ENCODE measurements at places on chromosomes 7 and 10.
A peak's percentile ranks its signal among the peaks of the same experiment; 100 is the strongest.

GRCh38 chr10:1669433-1669832 is 67.9 kb downstream of the ADARB2 start:
- DNase-seq: no peak

DNA sequence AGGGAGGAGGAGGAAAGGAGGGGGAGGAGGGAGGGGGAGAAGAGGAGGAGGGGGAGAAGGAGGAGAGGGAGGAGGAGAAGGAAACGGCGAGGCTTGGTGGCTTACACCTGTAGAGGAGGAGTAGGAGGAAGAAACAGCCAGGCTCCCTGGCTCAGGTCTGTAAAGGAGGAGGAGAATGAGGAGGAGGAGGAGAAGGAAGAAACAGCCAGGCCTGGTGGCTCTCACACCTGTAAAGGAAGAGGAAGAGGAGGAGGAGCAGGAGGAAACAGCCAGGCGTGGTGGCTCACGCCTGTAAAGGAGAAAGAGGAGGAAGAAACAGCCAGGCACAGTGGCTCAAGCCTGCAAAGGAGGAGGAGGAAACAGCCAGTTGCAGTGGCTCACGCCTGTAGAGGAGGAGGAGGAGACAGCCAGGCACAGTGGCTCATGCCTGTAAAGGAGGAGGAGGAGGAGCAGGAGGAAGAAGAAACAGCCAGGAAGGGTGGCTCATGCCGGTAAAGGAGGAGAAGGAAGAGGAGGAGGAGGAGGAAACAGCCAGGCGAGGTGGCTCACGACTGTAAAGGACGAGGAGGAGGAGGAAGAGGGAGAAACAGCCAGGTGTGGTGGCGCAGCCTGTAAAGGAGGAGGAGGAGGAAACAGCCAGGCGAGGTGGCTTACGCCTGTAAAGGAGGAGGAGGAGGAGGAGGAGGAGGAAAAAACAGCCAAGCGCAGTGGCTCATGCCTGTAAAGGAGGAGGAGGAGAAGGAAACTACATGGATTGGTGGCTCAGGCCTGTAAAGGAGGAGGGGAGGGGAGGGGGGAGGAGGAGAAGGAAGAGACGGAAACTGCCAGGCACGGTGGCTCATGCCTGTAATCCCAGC is 14.9 kb upstream of the CRCP start:
- DNase-seq: peak; percentile 79

- no peak for DNase-seq
Observed at GRCh38 chr10:102677331-102678067, 33.2 kb downstream of the TRIM8 start.

GRCh38 chr10:22823109-22823508 is 104.7 kb upstream of the ARMC3 start:
- no peak for DNase-seq

- DNase-seq: no peak
Observed at GRCh38 chr7:85023066-85023712, 163.7 kb downstream of the SEMA3D start.

GRCh38 chr10:90373911-90374310 is 483.9 kb downstream of the HTR7 start:
- DNase-seq: no peak

- no peak for DNase-seq
Observed at GRCh38 chr7:20786421-20786778, 286 bp downstream of the SP8 start.

DNA sequence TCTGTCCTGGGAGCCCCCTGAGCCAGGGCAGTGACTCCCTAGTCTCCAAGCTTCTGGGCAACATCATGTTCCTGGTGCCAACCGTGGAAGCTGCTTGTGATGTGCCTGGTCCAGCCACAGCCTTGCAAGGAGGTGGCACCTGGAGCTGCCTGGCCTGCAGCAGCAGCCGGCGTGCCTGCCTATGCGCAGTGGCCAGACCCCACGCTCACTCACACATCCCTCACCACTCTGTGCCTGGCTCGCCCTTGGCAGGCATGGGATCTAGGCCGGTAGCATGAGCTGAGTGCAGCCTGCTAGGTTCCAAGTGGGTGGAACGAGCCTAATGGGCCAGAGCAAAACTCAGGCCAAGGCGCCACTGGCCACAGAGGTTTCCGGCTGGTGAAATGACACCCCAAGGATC is 184.0 kb downstream of the ZNF438 start:
- DNase-seq: no peak

DNA sequence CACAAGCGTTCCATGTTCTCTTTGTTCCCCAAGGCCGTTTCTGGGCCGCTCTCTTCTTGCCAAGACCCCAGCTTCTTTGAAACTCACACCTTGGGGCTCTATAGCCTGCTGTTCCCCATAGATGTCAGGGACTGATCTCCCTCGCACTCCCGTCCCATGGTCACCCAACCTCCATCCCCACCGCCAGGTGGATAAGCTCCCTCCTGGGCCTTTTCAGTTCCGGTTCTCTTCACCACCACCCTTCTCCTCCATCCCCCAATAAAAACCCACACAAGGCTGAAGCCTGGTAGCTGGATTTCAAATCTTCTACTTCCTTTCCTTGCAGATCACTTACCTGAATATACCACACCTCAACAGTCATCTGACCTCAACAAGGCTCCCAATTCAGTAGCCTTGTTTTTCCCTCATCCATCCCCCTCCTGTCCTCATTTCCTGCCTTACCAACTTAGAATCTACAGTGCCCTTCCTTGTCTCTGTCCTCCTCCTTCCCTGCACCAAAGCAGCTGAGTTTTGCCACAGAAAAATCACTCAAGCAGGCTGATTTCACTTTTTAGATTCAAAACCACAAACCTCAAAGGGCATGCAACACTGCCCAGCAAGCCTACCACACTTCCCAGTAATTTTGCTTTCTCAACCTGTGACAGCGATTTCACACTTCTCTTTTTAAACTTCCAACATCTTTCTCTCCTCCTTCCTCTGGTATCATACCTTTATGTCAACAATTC is 7.7 kb downstream of the SLC37A3 start:
- DNase-seq: no peak

DNA sequence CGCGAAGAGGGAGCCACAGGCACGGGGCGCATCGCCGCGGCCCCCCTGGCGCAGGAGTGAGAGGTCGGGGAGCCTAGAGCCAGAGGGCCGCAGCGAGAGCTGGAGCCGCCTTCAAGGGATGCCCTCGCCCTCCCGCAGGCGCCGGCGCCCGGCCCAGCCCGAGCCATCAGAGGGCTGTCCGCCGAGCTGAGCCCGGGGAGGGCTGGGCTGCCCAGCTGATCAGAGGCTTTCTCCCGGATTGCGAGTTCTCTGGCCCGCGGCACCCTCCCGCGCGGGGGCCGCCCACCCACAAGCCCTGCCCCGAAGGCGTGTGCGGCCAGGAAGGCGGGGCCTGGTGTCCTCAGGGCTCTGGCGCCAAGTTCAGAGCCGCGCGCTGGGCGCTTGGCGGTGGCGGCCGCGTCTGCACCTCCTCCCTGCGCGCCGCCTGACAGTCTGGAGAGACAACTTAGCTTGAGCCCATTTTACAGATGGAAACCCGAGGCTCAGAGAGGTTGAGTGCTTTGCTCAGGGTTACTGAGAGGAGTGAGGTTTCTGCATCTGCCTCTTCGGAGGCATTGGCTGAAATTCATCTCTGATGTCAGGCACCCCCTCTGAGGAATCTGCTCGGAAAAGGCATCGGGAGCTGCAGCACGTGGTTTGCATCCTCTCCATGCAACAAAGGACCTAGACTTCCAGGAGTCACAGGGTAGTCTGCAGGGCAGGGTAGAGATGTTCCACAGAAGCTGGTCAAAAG is 3.8 kb upstream of the ANTXRL start:
- peak; percentile 78 for DNase-seq

- DNase-seq: no peak
Observed at GRCh38 chr7:45292481-45292880, 134.9 kb downstream of the RAMP3 start.

DNA sequence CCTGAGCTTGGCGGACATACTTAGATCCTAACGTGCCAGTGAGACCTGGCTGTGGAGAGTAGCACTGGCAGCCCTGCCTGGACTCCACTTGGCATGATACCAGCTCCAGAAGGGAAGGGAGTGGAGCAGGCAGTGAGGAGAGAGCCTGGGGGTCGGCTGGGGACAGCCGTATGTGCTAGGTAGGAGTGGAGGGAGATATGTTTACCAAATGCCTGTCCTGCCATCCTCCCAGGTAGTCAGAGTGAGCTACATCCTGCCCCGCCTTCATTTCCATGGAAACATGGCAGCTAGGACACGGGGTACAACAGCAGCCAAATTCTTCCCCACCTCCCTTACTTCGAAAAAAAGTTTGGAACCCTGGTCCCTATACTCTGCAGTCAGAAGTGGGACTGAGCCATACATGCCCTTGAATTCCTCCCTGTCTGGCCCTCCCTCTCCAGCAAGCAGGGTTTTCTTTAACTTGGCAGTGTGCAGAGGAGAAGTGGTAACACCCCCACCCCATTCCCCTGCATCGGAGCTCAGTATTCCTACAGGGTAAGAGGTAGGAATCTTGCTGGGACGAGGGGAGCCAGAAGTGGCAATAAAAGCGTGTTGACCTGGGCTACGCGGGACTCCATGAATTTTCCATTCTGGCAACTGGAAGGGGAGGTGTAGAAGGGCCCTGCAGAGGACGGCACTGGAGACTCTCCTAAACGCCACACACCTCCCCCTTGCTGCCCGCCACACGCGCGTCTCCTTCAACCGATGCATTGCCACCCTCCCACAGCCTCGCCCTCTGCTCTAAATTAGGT is 20.0 kb upstream of the SMO start:
- peak; percentile 77 for DNase-seq

- no peak for DNase-seq
Observed at GRCh38 chr7:39620486-39620885, 2.9 kb upstream of the RALA start.

GRCh38 chr7:95520136-95520535 is 34.4 kb downstream of the ASB4 start:
- no peak for DNase-seq

DNA sequence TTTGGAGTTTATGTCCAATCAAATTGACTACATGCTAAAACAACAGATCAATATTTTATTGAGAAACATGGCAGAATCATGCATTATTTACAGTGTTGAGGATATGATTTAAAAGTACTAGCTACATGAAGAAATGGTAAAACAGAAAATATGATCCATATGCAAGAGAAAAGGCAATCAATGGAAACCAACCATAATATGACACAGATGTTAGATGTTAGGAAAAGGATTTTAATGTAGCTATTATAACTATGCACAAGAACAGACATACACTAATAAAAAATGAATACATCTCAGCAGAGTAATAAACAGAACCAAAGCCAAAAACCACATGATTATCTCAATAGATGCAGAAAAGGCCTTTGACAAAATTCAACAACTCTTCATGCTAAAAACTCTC is 166.2 kb upstream of the CACNA2D1 start:
- DNase-seq: no peak

DNA sequence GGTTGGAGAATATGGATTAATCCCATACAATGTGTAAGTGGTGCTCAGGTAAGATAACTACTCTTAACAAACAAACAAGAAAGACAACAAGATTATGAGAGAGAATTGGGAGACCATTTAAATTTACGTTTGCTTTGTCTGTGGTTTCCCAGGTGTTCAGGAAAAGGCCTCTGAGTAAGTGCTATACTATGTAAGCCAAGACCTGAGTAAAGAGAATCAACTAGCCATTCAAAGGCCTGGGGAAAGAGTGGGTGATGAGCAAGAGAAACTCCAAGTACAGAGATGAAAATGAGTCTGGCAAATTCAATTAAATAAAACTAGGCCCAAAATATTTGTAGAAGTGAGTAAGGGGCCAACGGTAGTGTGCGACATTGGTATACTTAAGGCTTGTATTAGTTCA is 9.9 kb downstream of the CSTF2T start:
- DNase-seq: no peak

- no peak for DNase-seq
Observed at GRCh38 chr10:60073397-60073780, 167.0 kb upstream of the CCDC6 start.

DNA sequence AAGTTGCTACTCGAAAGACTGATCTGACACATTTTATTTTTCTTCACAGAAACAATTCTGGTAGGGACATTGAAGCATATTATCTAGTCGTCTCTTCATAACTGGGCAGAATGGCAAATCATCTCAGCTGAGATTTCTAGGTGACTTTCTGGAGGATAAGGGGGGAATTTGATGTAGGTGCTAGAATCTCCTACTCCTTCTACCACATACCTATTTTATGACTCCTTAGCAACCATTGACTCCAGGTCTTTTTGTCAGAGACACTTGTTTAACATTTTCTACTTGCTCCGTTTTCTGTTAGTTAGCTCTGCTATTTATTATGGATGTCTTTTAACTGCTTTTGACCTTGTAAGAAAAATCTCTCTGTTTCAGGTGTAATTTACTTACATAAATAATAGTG is 380.9 kb upstream of the SEMA3C start:
- no peak for DNase-seq

DNA sequence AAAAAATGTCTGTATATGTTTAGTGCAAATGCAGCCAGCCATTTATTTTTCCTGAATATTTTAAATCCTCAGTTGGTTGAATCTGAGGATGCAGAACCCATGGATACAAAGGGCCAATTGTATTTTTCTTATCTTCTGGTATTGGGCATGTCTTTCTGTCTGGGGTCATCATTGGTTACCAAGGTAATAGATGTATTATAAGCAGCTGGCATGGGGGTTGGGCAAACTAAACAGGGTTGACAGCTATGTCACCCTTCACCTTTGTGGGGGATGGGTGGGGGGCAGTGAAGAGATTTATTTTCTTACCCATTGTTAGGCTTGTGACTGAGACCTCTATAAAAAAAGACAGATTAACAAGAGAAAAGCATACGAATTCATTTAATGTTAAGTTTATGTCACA is 38.8 kb downstream of the CDHR3 start:
- no peak for DNase-seq

- DNase-seq: no peak
Observed at GRCh38 chr10:106438386-106438785, 726.1 kb downstream of the SORCS1 start.

- no peak for DNase-seq
Observed at GRCh38 chr7:80218723-80219122, 84.1 kb downstream of the GNAI1 start.

DNA sequence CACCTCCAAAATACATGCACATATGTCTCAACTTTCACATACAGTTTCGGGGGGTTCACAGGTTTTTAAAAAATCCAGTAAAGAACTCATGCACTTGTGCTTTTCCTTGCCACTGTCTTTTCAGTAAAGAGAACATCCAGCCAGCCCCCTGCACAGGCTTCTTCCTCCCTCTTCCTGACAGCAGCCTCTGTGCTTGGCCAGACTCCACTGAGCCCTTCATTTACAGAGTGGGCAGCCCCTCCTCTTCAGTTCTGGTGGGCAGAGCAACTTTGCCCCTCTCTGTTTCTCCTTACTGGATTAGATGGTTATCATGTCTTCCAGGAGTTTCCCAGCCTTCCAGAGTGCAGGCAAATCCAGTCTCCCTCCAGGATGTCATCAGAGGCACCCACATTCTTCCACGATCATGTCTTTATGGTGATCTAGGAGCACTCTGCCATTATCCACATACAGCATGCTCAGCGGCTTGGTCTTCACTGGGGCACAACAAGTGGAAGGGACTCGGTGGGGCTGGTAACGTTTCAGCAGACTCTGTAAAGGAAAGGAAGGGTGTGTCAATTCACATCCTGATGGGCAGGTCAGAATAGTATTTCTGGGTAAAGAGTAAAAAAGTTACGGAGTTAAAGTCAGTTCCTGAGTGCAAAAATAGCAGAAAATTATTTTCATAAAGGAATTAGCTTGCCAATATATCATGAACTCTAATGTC is 8.8 kb downstream of the NODAL start:
- no peak for DNase-seq
